ENCODE measurements at places on chromosomes 3 and 15.

DNA sequence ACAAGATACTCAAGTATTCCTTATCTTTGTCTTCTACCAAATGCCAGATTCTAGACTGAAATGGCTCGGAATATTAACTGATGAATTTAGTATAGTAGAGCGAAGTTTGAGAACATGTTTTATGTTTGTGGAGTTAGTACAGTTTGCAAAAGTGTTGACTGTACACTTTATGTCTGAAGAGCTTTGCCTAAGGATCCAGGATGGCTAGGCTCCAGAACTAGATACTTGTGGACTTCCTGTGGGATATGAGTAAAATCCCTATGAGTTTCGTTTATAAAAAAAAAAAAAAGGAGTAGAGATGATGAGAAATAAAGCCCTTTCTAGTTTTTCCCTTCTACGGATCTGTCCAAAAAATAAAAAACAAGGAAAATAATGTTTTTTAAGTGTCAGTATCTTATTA, 96.7 kb downstream of the TP63 start:
- no peak for DNase-seq

GRCh38 chr15:58546066-58546591, 114.3 kb downstream of the LIPC start:
- no peak for DNase-seq

GRCh38 chr15:59396211-59396610, 23.5 kb upstream of the MYO1E start:
- no peak for DNase-seq

DNA sequence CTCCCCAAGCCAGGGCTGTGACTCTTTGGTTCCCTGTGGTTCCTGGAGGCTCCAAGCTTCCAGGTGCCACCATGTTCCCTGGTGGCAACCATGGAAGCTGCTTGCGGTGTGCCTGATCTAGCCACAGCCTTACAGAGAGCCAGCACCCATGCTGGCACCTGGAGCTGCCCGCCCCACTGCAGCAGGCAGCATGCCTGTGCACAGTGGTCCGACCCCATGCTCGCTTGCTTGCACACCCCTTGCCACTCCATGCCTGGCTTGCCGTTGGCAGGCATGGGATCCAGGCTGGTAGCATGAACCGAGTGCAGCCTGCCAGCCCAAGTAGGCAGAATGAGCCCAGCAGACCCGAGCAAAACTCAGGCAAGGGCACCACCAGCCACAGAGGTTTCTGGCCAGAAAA, 53.9 kb downstream of the SLMAP start:
- no peak for DNase-seq

DNA sequence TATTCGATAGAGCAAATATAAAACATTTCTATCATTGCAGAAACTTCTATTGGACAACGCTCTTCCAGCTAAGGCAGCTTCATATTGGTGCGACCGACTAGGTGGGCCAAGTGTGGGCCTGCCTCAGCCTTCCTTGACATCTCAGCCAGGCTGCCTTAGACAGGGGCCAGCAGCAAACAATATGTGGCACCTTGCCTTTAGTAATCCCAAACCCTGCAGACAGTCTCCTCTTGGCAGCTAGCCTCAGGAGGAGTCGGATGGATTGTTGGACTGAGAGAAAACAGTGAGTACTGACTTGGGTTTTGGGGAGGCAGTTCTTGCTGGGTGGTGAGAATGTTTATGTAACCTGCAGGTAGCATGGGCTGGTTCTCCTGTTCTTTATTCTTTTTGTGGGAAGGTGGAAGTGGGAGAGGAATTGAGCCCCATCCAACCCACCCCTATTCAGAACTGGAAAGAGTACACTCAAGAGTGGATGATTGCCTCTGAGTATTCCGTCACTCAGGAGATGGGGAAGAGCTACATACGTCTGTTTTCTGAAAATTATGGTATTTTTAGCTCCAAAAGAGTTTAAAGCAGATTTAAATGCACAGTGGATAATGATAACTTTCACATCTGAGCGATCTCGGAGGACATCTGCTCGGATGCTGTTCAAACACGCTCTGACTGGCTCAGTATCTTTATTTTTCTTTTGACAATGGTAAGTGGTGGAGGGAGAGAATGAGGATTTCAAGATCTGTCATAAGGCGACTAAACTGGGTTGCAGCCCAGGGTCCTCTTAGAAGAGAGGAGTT, 47.2 kb downstream of the GPD1L start:
- no peak for DNase-seq

DNA sequence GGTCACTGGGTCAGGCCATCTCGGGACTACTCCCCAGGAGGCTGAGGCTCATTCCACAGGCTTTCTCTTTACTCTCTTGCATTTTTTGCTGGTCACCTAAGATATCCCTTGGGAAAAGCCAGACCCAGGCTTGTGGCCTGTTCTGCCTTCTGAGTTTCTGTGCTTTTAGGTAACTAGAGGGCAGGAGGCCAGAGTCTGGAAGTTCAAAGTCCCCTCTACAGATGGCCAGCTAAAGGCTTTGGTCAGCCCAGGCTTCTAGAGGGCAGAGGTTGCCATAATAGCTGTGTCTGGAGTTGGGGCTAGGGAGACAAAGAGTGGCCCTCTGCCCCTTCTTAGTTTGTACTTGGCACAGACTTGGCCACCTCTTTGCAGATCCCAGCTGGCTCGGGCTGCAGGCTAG, 8.4 kb upstream of the PARP6 start:
- no peak for DNase-seq

DNA sequence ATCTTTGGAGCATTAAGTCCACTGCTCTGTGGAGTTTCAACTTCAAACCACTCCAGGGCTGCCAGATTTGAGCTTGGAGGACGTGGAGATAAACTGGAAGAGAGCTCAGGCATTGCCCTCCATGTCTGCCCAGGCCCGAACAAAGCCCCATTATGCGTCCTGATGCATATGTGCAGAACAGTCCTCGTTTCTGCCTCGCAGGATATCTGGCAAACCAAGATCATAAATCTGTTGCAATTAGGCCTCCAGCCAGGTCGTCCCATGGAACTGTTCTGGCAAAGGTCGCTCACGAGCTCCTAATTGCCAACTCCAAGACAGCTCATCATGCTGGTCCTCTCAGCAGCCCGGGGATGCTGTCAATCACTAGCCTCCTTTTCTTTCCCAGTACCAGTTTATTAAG, 91.2 kb downstream of the SEMA5B start:
- DNase-seq, result no peak

DNA sequence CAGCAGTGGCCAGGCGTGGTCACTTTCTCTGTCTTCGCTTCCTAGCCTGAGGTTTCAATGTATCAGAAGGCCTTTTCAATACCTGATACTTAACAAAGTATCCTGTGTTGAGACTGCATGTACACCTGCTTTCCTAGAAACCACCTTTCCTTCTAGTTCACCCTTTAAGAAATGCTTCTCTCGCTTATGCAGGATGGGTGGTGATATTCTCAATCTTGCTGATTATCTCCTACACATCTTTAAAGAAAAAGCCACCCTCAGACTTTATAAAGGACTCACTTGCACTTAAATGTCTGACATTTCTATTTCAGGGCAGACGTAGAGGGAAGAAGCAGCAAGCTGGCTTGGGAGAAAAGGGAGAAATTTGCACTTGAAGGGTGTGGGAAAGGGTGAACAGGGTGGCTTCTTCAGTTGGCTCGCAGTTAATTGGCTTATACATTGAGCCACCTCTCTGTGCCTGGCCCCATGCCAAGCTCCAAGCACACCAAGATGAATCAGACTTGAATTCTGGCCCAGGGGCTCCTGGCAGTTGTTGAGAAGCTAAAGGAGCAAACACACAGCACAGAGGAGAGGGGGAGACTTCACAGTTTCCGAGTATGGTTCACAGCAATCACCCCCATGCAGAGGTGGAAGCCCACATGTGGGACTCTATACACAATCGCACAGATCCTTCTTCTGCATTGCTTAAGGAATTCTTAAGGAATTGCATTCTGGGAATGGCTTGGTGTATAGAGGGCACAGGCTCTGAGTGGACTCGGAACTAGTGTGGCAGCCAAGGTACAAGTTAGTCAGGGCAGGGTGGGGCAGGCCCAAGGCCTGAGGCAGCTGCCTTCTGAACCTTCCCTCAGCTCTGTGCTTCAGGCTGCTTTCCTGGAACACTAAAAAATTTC, 1.3 kb downstream of the ARL6IP5 start:
- DNase-seq, result peak; percentile 65

DNA sequence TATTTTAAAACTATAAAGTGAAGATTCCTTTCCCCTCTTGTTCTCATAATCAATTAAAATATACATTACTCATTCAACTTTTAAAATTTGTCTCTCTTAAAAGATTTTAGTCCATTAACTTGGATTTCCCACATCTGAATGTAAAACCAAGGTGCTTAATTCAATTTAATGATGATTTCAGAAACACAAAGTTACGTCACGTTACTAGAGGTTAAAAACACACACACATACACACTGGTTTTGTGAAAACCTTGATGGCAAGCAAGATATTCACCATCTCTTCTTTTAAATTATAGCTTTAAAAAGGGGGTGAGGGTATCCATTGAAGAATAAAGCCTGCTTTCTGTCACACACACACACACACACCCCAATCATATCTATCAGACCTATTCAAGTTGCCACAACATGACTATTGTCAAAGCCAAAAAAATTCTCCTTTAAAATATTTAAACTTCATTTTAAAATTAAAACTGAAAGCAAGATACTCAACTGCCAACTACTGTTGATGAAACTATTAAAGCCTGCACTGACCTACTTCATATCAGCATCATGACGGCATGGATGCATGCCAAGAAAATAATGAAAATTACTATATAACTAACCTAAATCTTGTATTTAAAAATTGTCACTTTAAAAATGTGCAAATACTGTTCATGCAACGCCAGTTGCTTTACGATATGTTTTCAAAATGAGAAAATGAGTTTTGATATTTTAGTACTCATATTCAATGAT, 2.1 kb downstream of the RFX7 start:
- no peak for DNase-seq

DNA sequence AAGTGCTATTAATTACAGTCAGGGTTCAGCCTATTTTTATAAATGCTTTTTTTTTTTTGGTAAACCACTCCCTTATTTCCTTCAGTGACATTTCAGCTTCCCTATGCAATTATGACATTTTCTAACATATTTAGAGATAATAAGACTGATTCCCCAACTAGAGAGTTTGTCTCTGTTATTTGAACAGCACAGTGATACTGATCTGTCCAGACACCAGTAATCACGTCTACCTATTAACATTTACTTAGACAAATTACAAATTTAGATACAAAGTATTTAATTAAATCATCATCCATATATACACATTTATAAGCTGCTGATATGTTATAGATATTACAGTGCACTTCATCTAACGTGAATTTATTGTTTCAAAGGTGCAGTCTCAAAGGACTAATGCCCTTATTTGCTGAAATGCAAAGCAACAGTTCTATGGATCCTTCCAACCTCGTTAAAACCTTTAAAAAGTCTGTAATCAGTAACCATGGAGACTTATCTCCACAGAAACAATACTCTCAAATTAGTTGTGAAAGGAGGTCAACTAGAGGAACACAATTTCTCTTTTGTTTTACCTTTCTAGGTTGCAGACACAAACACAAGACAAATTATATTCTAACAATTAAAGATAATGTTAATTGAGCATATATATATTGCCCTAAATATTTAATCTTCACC, 1531.1 kb downstream of the SI start:
- no peak for DNase-seq

DNA sequence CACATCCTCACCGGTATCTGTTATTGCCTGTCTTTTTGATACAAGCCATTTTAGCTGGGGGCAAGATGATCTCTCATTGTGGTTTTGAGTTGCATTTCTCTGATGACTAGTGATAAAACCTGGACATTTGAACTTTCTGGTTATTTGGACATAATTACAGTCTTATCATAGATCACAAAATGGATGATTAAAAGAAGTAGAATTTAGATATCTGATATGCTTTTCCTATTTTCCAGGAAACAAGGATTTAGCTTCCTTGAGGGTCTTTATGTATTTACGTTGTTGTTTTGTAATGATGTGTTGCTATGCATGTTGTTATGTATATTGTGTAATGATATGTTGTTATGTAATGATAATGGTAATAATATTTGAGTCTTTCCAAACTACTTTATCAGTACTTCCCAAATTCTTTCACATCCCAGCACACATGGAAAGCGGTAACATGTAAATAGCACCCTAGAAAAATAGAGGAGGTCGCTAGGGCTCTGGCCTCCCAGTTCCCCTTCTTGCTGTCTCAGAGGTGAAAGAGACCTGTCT, 53.8 kb downstream of the GJD2 start:
- DNase-seq, result no peak

DNA sequence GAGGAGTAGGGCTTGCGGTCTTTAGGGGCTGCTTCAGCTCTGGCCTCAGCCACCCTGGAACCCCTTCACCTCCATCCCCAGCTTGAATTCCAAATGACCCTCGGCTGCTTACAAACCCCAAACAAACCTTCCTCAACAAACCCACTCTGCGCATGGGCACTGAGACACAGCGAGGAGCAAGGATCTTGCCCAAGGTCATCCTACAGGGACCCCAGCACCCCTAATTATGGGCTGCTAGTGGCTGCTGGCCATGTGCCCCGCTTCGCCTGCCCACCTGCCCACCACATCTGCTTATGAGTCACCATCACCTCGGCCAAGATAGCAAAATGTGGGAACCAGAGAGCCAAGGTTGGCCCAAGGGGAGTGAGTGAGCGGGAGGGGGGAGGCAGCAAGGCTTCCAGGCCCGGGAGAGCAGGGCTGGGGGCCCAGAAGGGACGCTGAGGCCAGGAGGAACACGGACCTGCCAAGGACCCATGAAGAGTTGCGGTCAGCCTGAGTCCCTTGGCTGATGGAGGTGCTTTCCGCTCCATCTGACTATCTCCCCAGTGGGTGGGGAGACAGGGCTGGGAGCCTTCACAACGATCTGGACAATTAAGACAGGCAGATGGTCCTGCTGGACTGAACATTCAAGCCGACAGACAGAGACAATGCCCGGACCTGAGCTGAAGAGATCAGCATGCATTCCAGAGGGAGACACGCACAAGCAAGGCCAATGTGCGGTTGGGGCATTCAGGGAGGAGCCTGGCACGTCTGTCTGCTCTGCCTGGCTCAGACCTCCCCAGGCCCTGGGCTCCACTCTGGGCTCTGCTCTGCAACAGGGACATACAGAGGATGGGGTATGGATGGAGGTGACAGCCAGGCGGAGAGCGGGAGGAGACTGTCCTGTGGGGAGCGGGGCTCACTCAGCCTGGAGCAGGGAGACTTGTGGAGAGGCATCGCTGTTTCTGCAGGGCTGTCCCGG, 10.8 kb upstream of the GRIP2 start:
- no peak for DNase-seq

DNA sequence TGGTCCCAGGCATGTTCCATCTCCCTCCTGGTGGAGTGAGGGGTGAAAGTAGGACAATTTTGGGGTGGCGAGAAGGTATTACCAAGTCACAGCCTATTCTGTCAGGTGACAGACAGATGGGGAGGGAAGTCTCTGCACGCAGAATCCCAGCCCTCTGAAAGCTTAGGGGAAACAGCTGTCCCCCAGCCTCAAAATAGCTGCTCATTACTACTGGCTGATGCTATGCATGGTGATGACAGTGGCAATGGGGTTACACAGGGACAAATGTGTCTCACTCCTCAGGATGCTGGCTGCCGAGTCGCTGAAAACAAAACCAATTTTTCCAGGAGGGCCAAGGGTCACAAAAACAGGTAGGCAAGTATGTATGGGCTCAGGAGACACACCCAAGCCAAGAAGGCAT, 68.8 kb upstream of the OXTR start:
- DNase-seq, result no peak
